ENCODE measurements at places on chromosomes 2 and 18.

GRCh38 chr2:241763551-241764274 lies 12.9 kb upstream of the GAL3ST2 start:
- no peak for DNase-seq

- DNase-seq, result no peak
These were observed 630 bp upstream of the ZNF512 start for GRCh38 chr2:27582129-27582694.

DNA sequence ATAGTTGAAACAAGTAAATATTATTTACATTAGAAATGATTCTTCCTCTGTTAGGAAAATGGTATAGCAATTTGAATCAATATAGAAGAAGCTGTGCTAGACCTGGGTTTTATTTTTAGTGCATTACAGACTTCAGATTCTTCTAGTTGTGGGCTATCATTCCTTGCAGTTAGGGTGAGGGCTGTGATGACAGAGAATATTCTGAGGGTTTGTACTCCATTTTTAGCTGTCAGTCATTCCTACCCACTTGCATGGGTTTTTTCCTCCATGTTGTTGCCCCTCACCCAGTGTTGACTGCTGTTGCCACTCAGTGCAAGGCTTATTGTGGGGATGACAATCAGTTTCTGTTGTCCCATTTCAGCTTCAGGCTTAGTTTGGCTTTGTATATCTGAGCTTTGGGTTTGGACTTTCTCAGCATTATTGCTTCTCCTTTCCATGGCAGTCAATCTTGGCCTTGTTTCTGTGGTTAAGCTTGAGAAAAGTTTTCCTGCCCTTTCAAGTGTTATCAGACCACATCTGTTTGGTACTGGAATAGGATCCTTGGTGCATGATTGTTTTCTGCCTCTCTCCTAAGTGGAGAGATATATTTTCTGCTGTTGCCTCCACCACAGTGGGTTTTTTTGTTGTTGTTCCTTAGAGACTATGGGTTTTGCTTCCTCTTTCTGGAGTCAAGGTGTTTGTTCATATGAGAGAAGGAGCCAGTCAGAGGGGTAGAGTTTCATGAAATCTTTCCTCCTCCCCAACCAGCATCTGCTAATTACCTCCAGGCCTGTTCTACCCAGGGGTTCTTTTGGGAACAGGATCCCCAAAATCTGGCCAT lies 312.7 kb upstream of the CWC22 start:
- DNase-seq, result no peak

DNA sequence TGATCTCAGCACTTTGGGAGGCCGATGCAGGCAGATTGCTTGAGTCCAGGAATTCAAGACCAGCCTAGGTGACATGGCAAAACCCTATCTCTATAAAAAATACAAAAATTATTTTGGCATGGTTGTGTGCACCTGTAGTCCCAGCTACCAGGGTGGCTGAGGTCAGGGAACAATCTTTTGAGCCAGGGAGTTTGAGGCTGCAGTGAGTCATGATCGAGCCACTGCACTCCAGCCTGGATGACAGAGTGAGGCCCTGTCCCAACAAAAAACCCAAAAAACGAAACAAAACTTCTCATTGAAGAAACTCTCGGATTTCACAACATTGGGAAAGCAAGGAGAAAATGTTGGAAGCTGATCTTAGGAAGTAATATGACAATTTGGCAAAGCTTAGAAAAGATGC lies 317.3 kb upstream of the MGAT5 start:
- no peak for DNase-seq

- DNase-seq, result no peak
These were observed 155.4 kb upstream of the VRK2 start for GRCh38 chr2:57891086-57891712.

- no peak for DNase-seq
These were observed 19.1 kb downstream of the TRAF3IP1 start for GRCh38 chr2:238339395-238339780.

- DNase-seq, result no peak
These were observed 88.5 kb upstream of the APCDD1 start for GRCh38 chr18:10365901-10366300.

DNA sequence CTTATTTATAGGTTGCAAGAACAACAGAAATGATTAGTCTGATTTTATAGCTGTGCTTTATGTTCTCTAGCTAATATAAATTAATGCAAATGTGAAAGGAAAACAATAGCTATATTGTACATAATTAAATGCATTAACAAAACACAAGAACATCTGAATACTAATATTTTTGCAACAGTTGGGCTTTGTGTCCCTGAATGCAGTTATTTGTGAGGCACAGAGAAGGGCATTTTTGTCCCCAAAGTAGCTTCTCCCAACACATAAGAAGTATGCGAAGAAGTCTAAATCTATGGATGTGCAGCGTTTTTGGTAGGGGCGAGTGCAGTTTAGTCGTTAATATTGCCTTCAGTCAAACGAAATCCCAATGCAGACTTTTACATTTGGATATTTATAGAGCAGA lies 110.0 kb downstream of the MBP start:
- no peak for DNase-seq

DNA sequence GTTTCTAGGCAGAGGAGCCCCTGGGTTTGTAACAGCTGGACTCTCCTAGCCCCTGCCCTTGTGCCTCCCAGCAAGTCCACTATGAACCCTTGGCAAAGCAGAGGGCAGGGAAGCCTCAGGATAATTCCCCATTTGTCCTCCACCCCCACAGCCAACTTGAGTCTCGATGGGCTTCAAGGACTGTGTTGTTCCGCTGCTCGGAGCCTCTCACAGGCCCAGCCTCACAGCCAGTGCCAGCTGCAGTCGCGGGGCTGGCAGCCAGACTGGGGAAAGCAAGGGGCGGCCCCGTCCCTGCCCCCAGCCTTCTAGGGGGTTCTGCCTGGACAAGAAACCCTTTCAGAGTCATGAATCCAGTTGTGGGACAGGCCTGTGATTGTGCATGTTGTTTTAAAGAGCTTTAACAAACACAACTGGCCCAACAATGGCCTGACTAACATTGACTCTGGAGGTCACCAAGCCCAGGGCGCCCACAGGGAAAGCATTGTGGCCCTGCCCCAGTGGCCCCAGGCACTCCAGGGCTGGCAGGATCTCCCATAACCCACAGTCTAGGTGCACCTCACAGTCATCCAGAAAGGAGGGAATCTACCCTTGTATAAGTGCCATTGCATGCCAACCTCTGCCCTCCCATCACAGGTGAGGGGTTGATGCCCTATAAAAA lies 71.8 kb upstream of the DAPL1 start:
- DNase-seq, result no peak

DNA sequence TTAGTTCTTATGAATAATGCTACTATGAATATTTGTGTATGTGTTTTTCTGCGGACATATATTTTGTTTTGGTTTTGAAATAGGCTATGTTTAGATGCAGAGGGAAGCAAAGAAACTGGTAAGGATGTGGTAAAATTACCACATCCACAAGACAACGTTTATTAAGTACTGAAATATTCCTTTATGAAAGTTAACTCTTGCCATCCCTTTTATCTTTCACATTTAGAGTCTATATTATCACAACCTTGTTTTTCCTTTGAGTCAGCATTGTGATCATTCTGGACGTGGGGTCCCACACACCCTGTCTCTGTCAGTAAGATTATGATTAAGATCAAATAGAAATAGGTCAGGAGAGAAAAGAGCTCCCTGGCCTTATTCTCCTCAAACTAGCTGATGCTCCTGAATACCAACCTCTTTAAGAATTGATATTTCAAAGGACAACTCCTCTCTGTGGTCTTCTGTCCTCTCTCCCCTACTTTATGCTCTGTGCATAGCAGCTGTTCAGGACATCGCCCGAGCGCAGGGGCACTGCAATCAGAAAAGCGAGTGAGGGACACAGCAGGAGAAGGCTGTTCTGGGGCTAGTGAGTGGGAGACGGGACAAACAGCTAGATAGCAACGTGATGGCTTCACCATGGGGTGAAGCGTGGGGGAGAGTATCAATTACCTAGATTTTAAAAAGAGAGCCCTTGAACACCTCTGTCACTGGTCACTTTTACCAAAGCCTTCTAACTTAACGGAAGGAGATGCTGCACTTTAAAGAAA lies 12.2 kb downstream of the METAP1D start:
- no peak for DNase-seq

- DNase-seq, result no peak
These were observed 450.2 kb downstream of the TSN start for GRCh38 chr2:122205641-122206040.

DNA sequence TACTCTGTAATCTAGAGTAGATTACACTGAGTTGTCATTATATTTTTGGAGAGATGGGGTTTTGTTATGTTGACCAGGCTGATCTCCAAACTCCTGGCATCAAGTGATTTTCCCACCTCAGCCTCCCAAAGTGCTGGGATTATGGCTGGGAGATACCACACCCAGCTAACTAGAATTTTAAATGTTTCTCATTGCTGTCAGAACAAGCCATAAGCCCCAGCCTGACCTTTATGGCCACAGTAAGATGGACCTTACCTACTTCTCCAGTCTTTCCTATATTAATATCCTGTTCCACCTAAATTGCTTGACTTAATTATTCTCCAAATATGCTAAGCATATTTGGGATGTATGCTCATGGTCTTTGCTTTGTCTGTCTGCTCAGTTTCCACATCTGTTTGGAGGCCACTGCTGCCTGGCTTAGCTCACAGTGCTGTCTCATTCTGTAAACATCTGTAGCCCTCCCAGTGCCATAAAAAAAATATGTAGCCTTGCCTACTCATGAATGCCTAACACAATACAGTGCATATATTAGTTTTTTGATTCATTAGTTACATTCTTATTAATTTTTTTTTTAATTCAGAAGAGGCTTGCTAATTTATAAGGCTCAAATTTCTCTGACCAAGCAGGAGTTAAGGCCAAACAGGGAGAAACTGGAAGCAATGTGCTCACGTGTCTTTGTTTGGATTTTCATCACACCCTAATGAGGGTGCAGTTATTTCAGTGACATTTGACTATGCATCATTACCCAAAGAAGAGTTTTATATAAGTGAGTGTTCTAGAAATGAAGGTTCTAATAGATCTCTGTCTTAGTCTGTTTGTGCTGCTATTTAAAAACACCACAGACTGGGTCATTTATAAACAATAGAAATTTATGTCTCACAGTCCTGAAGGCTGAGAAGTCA lies 45.3 kb upstream of the PSME4 start:
- peak; percentile 7 for DNase-seq

All from amniotic stem cell (primary cell).